Cardiac ventricle fibroblast (primary cell): ENCODE measurements at places on chromosomes 3 and 15. TPM values are rescaled to one million over a fixed set of nuclear protein-coding genes. Genes with fewer than 3 reads are reported as not detected.

Gene MCF2L2
- 0.31 and 1.1 TPM in 2 replicates for total RNA-seq

Gene GPR156
- total RNA-seq = 0.31 and 0.39 TPM in 2 replicates

Gene PAQR5
- 0.94 and 1.5 TPM in 2 replicates for total RNA-seq

Gene TTC23
- 17.5 and 20.4 TPM in 2 replicates for total RNA-seq

Gene TBC1D21
- total RNA-seq = not detected in 2 replicates

Gene MORC1
- not detected in 2 replicates for total RNA-seq

Gene DAZL
- 0.10 and 1.4 TPM in 2 replicates for total RNA-seq

Gene DUOX1
- total RNA-seq = not detected in 2 replicates

Gene CHRM5
- 0.06 TPM in 1 of 2 replicates, not detected in the other for total RNA-seq

Gene RASGRP1
- total RNA-seq = 0.05 and 0.25 TPM in 2 replicates

Gene TCAIM
- total RNA-seq = 15.2 and 22.2 TPM in 2 replicates

Gene ZPLD1
- total RNA-seq = not detected in 2 replicates

Gene CCRL2
- 0.62 and 0.83 TPM in 2 replicates for total RNA-seq

Gene SOX14
- not detected in 2 replicates for total RNA-seq

Gene ADAMTS17
- 0.31 and 0.49 TPM in 2 replicates for total RNA-seq

Gene TMCO5A
- total RNA-seq = not detected in 2 replicates

Gene SYNPR
- total RNA-seq = not detected in 2 replicates

Gene TBC1D5
- 60.5 and 74.8 TPM in 2 replicates for total RNA-seq

Gene EPHB1
- 0.06 and 0.15 TPM in 2 replicates for total RNA-seq

Gene ATP13A5
- total RNA-seq = not detected in 2 replicates

Gene GUCA1C
- not detected in 2 replicates for total RNA-seq

Gene DPPA2
- total RNA-seq = not detected in 2 replicates
